ENCODE measurements at places on chromosomes 7 and 10. TPM values are rescaled to one million over a fixed set of nuclear protein-coding genes. Genes with fewer than 3 reads are reported as not detected.

CARD11 gene
- 2.5 TPM for total RNA-seq

- no peak overlapping the region for H3K4me3 ChIP-seq
- no peaks in the 10 kb centered on the region for H3K27me3 ChIP-seq
- H3K36me3 ChIP-seq, result no peaks in the 10 kb centered on the region
- H3K27ac ChIP-seq, result no peak overlapping the region
These were observed 38.1 kb downstream of the TSPAN12 start for GRCh38 chr7:120819861-120820260.

DNA sequence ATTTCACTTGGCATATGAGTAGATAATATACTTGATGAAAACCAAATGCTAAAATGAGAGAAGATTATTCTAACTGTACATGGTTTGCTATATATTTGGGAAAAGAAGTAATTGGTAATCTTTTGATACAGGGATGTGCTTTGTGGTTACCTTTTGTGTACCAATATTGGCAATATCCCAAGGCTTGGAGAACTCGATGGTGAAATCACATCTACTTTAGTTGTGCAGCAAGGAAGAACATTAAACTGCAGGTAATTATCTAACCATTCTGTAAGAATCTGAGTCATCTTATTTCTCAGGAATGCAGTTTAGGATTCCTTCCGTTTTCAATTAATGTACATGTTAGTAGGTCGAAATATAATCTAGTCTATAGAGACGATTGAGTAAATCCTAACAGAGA, 64.1 kb downstream of the SRI start:
- no peak overlapping the region for H3K27ac ChIP-seq
- H3K27me3 ChIP-seq, result no peaks in the 10 kb centered on the region
- DNase-seq, result no peak
- no peak overlapping the region for H3K4me3 ChIP-seq
- no peaks in the 10 kb centered on the region for H3K36me3 ChIP-seq

VAX1 gene
- not detected for total RNA-seq

EN2 gene
- total RNA-seq, result not detected

GRCh38 chr7:23264916-23265458, 18.4 kb downstream of the GPNMB start:
- H3K4me1 ChIP-seq, result no peaks in the 10 kb centered on the region
- no peak for DNase-seq
- no peaks in the 10 kb centered on the region for H3K27me3 ChIP-seq

MEOX2 gene
- not detected for total RNA-seq

DNA sequence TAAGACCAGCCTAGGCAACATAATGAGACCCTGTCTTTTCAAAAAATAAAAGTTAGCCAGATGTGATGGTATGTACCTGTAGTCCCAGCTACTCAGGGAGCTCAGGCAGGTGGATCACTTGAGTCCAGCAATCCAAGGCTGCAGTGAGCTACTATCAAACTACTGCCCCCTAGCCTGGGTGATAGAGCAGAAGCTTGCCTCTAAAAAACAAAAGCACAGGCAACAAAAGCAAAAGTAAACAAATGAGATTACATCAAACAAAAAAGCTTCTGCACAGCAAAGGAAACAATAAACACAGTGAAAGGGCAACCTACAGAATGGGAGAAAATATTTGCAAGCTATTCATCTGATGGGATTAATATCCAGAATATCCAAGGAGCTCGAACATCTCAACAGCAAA, 65.4 kb downstream of the FANK1 start:
- no peaks in the 10 kb centered on the region for H3K36me3 ChIP-seq
- no peak overlapping the region for H3K27ac ChIP-seq
- H3K4me3 ChIP-seq, result no peak overlapping the region
- no peak for DNase-seq
- no peaks in the 10 kb centered on the region for H3K4me1 ChIP-seq

SGCE gene
- total RNA-seq, result 219 TPM

DNA sequence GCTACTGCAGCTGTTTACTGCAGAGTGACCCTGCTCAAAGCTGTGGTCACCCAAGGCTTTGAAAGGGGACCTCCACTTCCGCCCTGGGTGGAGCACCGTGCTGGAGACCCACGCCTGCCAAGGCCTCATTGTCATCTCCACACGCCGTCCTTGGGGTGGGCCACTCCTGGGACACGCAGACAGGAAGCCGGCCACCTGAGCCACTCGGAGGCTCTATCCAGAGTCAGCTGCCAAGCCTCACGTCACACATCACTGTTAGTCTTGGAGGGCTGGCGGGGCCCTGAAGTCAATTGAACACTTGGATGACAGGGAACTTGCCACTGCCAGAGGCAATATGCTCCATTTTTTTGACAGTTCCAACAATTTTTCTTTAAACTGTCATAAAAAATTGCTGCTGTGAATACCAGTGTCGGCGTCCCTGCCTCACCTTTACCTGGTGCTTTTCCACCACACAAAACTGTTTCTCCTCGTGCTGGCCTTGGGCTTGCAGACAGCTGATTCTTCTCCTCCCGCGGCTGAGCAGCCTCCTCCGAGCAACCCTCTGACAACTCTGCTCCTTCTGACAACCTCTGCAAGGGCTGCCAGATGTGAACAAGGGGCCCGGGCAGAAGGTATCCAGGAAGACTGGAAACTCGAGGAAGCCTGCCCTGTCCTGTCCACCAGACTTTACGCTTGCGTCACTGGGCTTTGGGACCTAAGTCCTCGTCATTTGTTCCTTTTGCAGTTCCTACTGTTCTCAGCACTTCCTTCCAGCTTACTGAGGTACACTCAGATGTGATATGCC, 81.9 kb downstream of the EGFR start:
- H3K4me3 ChIP-seq, result no peak overlapping the region
- H3K27ac ChIP-seq, result no peak overlapping the region
- DNase-seq, result peak; percentile 73
- H3K4me1 ChIP-seq, result peaks cover 21% of the 10 kb centered on the region
- no peaks in the 10 kb centered on the region for H3K27me3 ChIP-seq
- no peaks in the 10 kb centered on the region for H3K36me3 ChIP-seq

H2BK1 gene
- total RNA-seq, result not detected

CYP2C9 gene
- not detected for total RNA-seq

DNA sequence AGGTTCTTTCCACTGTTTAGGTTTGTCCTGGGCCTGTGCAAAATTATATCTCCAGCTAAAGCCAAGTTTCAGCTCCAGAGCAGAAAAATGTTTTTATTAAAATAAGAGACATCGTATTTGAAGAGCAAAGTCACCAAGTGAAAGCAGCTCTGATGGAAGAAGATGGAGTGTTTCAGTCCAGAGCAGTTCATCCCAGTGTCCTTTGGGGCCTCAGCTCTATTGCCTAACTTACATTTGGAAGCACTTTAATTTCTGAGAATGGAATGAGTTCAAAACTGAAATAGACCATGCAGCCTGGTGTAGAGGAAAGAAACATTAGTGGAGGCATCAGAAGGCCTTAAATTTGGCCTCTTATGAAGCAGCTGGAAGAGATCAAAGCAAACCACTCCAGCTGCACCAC, 545.2 kb downstream of the SORCS1 start:
- H3K36me3 ChIP-seq, result no peaks in the 10 kb centered on the region
- DNase-seq, result no peak
- H3K4me3 ChIP-seq, result no peak overlapping the region
- no peak overlapping the region for H3K27ac ChIP-seq
- no peaks in the 10 kb centered on the region for H3K4me1 ChIP-seq

RHOBTB1 gene
- total RNA-seq, result 46.6 TPM

- no peaks in the 10 kb centered on the region for H3K36me3 ChIP-seq
- peak; percentile 33 for DNase-seq
- H3K27me3 ChIP-seq, result peaks cover 16% of the 10 kb centered on the region
- H3K27ac ChIP-seq, result peak overlapping the region; percentile 86
- H3K4me3 ChIP-seq, result peak overlapping the region; percentile 74
- H3K4me1 ChIP-seq, result peaks cover 16% of the 10 kb centered on the region
These were observed 884 bp downstream of the ICA1 start for GRCh38 chr7:8260871-8261694.

DNA sequence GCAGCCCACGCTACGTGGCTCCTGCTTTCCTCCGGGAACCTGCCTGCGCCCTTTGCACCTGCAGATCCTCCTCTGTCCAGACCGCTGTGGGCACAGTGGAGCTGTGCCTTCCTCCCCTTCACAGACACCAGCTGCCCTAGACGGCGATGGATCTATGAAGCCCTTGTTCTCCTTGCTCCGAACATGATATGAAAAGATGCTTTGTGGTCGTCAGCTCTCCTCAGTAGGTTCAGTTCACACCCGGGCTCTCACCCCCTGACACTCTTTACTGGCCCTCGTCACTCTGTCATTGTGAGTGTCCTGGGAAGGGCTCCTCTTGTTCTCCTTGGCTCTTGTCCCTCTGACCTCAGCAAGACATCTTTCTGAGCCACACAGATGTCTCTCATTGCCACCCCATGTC, 4.2 kb downstream of the ZNF488 start:
- DNase-seq, result no peak
- H3K27me3 ChIP-seq, result peaks cover 5% of the 10 kb centered on the region

C10orf105 gene
- total RNA-seq, result 0.17 TPM

GRCh38 chr10:61754587-61755550, 92.1 kb downstream of the CABCOCO1 start:
- H3K27ac ChIP-seq, result no peak overlapping the region
- DNase-seq, result no peak
- H3K4me3 ChIP-seq, result no peak overlapping the region
- no peaks in the 10 kb centered on the region for H3K27me3 ChIP-seq

DNA sequence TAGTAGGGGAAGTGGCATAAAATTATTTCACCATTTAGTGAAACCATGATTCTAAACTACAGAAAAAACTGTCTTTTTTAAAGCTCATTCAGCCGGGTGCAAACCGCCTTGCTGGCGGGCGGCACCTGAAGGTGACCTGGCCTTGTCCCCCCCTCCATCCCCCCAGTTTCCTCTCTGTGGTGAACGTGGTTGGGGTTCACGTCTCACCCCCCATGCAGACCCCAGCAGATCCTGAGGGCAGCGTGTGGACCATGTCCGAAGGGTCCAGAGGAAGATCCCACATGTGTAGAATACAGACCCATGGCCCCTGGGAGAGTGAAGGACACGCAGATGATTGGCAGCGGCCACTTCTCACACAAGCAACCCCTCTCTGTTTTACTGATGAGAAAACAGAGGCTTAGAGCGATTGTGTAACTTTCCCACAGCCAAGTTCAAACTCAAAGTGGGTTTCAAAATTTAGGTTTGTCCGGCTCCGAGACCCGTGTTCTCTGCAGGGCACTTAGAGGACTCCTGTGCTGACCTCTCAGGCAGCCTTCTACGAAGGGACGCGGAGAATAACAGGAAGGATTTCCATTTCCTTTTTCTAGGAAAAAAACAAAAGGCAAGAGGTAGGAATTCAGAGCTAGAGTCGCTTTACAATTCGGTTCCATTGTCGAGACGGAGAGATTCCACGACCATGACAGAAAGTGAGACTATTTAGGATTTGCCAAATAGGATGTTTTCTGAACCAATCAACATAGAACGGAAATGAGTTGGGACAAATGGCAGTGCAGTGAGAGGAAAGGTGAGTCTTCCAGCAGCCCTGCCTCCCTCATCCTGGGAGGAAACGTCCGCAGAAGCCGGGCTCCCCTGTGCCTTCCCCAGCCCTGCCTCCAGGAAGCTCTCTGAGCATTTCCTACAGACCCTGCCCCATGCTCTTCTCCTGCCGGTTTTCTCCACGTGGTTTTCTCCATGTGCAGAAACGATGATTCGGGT, 67.6 kb upstream of the PITRM1 start:
- H3K4me1 ChIP-seq, result no peaks in the 10 kb centered on the region
- H3K27ac ChIP-seq, result peak overlapping the region; percentile 62
- peaks cover 6% of the 10 kb centered on the region for H3K27me3 ChIP-seq
- no peak for DNase-seq

CD36 gene
- 34.6 TPM for total RNA-seq

PAX4 gene
- total RNA-seq, result not detected

All from adrenal gland (tissue), 19 donors.